Esophagus squamous epithelium (tissue), 5 donors: ENCODE measurements at places on chromosomes 3 and 15. TPM values are rescaled to one million over a fixed set of nuclear protein-coding genes. Genes with fewer than 3 reads are reported as not detected.

TNIK gene
- 11.6 TPM for total RNA-seq

BCHE gene
- total RNA-seq: 5.3 TPM

DNA sequence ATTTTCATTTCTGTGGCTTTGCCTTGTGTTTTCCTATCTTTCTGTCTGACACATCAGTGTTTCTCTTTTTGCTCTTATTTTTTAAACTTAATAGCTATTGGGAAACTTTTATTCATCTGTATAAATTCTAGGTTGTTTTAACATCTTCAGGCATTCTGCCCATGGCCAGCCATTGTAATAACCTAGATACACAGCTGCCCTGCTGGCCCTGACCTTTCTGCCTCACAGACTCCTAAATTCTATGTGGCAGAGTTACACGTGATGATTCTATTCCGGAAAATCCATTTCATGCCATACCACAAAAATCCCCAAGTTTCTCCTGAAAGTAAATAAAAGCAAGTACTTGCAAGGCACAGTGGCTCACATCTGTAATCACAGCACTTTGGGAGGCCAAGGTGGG, 150.1 kb downstream of the UACA start:
- DNase-seq: no peak
- H3K4me1 ChIP-seq: no peaks in the 10 kb centered on the region
- H3K27me3 ChIP-seq: peaks cover 13% of the 10 kb centered on the region
- no peak overlapping the region for H3K27ac ChIP-seq
- no peak overlapping the region for H3K4me3 ChIP-seq

GRCh38 chr15:89907289-89907688, 5.5 kb downstream of the ARPIN start:
- DNase-seq: no peak
- H3K27me3 ChIP-seq: no peaks in the 10 kb centered on the region
- no peak overlapping the region for H3K27ac ChIP-seq
- peaks cover 19% of the 10 kb centered on the region for H3K4me1 ChIP-seq
- no peak overlapping the region for H3K4me3 ChIP-seq
- no peaks in the 10 kb centered on the region for H3K36me3 ChIP-seq

- no peak overlapping the region for H3K27ac ChIP-seq
- no peaks in the 10 kb centered on the region for H3K27me3 ChIP-seq
- H3K36me3 ChIP-seq: no peaks in the 10 kb centered on the region
- H3K4me3 ChIP-seq: no peak overlapping the region
- no peaks in the 10 kb centered on the region for H3K4me1 ChIP-seq
Observed at GRCh38 chr3:88824666-88825564, 282.5 kb upstream of the EPHA3 start.

HRG gene
- total RNA-seq: not detected

- no peak overlapping the region for H3K27ac ChIP-seq
- no peak for DNase-seq
- H3K27me3 ChIP-seq: no peaks in the 10 kb centered on the region
- H3K36me3 ChIP-seq: no peaks in the 10 kb centered on the region
- no peaks in the 10 kb centered on the region for H3K4me1 ChIP-seq
- no peak overlapping the region for H3K4me3 ChIP-seq
Observed at GRCh38 chr3:8405144-8405543, 96.5 kb upstream of the LMCD1 start.

- no peaks in the 10 kb centered on the region for H3K36me3 ChIP-seq
- DNase-seq: no peak
- no peak overlapping the region for H3K4me3 ChIP-seq
- peaks cover 37% of the 10 kb centered on the region for H3K4me1 ChIP-seq
- H3K27me3 ChIP-seq: no peaks in the 10 kb centered on the region
Observed at GRCh38 chr3:112813723-112814171, 32.9 kb downstream of the CD200R1L start.

DNA sequence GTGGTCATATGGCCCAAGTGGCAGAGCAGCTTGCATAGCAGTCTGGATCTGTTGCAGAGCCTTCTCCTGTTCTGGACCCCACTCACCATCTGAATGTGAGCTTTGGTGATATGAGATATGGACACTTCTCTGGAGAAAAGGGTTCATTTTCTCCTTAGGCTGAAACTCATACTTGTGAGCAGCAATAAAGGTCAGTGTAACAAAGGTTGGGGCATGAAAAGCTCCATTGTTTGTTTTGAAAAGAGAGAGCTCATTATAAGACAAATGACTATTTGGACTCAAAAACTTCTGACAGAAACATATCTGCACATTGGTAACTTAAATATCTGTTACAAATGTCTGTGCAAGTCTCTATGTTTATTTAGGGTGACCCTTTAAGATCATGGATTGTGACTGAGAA, 517.3 kb downstream of the MFSD1 start:
- H3K36me3 ChIP-seq: no peaks in the 10 kb centered on the region
- no peaks in the 10 kb centered on the region for H3K27me3 ChIP-seq
- H3K4me3 ChIP-seq: no peak overlapping the region
- no peak overlapping the region for H3K27ac ChIP-seq
- H3K4me1 ChIP-seq: no peaks in the 10 kb centered on the region

DNA sequence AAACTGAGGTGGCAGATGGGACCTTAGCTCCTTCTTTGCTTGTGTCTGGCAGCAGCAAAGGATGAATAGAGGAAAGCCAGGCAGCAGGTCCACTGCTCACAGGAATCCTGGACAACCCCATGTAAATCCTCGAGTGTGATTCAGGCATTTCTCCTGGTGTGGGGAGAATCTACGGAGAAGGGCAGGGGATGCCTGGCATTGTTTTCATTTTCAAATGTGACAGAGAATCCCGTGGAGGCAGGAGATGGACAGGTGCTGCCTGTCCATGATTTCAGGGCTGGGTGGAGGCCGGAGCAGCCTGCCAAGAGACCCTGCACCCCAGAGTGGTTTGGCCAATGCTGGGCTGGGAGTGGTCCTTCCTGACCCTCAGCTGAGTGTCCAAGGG, 1.7 kb downstream of the HRH1 start:
- H3K4me3 ChIP-seq: no peak overlapping the region
- no peak for DNase-seq
- no peak overlapping the region for H3K27ac ChIP-seq
- no peaks in the 10 kb centered on the region for H3K27me3 ChIP-seq
